ENCODE measurements at places on chromosomes 16 and 17.

GRCh38 chr17:79461041-79461440 lies 149.8 kb downstream of the RBFOX3 start:
- no peak for DNase-seq

- DNase-seq: no peak
These were observed 196.4 kb upstream of the WSCD1 start for GRCh38 chr17:5873781-5874180.

- no peak for DNase-seq
These were observed 110.3 kb upstream of the CDC42EP4 start for GRCh38 chr17:73422121-73422520.

DNA sequence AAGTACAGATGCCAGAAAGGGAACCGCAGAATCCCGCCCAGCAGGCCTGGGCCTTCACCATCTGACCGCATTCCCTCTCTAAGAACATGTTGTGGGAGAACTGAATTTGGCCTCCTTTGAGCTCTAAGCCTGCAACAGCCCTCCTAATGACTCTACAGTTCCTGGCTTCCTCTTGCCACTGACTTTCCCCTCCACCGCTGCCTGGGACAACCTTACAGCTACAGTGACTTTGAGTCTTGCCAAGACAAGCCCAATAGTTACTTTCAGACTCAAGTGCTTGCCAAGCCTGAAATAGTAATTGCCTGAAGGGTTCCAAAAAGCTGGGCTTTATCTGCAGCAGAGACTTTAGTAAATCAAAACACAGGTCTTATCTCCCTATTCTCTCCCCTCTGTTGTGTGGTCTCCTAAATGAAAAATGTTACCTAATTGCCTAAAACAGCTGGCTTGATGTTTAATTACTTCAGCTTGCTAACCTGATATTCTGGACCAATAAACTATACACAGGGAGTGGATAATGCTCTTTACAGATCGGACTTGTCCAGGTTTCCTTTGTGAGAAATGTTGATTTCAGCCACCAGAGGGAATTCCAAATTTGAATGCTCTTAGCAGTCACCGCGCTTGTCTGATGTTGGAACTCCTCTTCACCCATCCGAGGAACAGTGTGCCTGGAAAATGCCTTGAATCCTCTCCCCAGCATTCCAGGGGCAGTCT lies 85.1 kb upstream of the TBX2 start:
- peak; percentile 52 for DNase-seq

- DNase-seq: peak; percentile 19
These were observed 27.7 kb downstream of the SRL start for GRCh38 chr16:4214215-4214621.

- DNase-seq: no peak
These were observed 266.7 kb upstream of the SDK2 start for GRCh38 chr17:73910821-73911515.

DNA sequence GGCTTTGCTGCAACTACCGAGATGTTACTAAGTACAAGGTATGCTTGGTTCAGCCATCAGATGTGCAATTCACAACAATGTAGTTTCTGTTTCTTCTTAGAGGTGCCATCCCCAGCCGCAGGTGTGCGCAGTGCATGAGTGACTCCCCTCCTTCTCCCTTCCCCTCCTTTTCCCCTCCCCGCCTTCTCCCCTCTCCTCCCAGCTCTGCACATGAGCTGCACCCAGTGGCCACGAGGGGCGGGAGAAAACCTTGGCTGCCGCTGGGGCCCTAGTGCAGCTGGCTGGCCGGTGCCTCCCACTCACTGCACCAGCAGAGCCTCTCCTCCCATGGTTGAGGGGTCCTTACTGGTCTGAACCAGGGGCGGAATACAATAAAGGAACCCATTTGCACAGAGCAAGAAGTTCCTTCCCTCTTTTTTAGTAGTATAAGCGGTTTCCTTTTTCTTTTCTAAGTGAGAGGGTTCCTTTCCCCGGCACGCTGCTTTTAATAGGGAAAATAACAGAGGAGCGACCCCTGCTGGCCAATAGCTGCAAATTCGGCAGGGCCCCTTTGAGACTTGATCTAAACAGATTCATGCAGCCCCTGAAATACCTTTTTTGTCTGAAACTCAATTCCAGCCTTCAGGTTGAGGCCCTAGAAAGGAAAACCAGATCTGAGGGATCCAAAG lies 7.8 kb upstream of the CCL15 start:
- DNase-seq: peak; percentile 17

GRCh38 chr17:64401941-64402340 lies 11.3 kb upstream of the PECAM1 start:
- no peak for DNase-seq

GRCh38 chr16:84746875-84747274 lies 47.1 kb downstream of the USP10 start:
- DNase-seq: peak; percentile 95

DNA sequence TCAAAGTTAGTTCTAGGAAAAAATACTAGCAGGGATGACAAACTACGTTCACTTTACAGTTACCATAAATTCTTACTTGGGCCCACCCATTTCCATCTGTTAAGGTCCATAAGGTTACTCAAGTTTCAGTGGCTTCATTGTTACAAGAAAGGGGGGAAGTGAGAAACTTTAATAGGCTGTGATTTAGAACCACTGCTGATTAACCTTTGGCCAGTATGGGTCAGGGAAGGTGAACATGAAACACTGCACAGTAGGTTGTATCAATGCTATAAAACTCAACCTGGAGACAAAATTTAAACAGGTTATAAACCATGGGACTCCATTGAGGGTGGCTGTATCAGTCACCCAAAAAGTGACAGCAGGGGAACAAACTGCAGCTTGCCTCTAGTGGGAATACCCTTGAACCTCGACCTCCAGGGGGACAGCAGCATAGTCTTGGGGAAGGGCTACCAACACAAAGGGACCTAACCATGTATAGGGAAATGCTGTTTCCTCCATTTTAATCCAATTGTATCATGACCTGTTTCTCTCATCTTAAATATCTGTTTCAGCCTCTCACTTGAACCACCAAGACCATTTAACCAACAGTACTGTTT lies 10.4 kb downstream of the PTRH2 start:
- DNase-seq: no peak

- no peak for DNase-seq
These were observed 2.9 kb downstream of the XPO6 start for GRCh38 chr16:28208824-28209223.

DNA sequence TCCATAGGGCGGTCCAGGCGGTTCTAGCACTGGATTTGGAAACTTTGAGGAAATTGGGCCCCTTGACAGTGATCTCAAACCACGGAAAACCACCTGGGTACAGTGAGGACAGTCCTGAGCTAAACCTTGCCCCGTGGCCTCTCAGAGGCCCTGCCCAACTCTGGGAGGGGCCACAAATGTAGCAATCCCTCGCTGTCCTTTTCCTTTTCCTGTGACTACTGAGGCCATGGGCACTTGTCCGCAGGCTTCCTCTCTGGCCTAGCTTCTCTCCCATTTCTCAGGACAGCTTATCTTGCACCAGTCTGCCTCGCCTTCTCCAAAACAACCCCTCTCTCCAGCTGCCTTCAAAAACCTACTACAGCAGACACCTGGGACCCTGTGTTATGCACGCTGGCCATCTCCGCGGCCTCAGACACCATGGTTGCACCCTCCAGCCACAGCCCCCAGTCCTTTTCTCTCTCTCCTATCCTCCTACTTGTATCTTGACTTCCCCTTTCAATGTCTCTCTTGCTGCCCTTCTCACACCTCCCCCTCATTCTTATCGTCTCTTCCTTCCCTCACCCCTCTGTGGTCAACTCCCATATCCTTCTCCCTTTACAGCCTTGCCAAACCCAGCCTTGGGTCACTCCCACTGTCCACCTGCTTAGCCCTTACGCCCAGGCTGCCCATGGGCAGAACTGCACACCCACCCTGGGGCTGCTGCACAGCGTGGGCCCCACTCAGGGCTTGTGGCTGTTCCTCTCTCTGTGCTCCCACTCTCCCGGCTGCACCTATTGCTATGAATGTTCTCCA lies 7.6 kb downstream of the SCPEP1 start:
- DNase-seq: no peak

- DNase-seq: no peak
These were observed at the start of gene CD300A for GRCh38 chr17:74466111-74466827. Gene CD300A (plus strand): TSS chr17:74466634. CDS start chr17:74466704, 70 bp downstream.

DNA sequence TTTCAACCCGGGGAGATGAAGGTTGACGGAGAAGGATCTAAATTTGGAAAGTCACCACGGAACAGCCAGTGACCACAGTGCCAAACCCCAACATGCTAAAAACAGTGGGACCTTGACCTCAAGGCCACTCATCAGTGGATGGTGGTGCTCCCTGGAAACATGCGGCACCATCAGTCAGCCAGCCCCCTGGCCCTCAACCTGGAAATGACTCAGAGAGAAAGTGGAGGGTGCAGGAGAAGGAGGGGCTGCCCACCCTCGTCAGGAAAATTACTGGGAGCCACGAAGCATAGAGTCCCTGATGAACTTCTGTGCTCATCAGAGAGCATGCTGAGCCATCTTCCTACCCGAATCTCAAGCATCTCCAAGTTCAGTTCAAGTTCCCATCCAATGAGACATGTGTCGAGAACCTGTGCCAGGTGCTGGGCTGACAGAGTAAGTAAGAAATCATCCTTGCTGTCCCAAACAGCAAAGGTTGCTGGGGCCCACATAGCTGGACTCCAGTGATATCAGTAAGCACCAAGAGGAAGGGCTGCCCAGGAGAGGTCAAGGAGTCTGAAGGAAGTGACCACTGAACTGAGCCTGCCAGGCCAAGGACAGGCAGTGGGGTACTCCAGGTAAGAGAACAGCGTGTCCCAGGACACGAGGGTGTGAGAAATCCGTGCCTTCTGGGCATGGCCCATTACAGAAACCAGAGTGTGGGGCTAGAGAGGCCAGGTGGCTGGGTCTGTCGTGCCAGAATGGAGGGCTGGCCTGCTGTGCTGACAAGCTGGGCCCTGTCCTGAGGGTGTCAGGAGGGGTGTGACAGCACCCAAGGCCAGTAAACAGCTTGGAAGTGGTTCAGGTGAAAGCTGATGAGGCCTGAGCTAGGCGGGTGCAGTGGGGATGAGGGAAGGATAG lies 5.2 kb downstream of the PECAM1 start:
- DNase-seq: no peak

GRCh38 chr17:75126954-75127353 lies 4.6 kb downstream of the NT5C start:
- DNase-seq: no peak

GRCh38 chr16:89013692-89014402 lies 36.8 kb upstream of the CBFA2T3 start:
- no peak for DNase-seq

GRCh38 chr16:61834082-61834481 lies 202.2 kb downstream of the CDH8 start:
- no peak for DNase-seq

DNA sequence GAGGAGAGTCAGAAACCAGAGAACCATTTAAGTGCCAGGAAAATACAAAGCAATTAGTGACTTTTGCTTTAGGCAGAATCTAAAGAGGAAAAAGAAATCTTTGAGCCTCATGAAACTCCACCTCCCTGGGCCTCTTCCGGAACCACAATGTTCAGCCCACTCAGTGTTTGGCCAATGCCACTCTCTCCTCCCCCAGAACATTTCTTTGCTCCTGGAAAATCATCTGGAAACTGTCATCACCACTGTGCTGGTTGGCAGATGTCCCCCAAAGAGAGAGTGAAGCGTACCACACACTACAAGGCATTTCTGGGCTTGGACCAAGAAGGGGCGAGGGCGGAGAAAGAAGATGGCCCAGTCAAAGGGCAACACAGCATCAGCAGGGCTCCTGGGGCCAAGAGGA lies 7.1 kb upstream of the SOX9 start:
- DNase-seq: no peak

DNA sequence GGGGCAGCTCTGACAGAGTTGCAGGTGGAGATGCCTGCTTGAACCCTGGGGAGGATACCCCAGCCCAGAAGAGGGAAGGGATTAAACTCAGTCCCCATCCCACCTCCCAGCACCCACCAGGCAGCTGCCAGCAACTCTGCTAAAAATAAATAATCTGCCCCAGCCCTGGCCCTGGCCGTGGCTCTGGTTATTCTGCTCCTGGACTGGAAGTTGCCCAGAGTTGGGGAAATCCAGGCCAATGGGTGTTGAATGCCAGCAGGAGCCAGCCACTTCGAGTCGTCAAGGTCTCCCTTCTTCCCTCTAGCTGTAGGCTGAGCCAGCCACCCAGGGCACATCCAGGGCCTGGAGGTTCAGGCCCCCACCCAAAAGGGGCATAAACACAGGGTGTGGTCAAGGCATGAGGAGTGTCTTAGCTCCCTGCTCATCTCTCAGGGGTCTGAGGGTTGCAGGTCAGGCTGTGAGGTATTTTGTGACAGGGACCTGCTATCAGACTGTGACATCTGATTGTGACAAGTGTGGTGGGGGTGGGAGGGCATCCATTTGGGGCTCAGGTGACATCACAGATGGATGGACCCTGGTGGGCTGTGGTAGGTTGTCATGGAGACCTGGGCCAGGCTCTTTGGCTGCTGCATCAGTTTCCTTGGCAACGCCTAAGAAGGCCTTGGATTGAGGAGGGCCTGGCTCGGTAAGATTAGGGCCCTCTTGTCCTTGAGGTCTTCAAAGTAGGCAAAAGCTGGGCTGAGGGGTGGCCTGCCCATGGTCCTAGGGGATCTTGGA lies 1.0 kb upstream of the RRAD start:
- DNase-seq: no peak

GRCh38 chr16:19997734-19998133 lies 76.0 kb downstream of the GPR139 start:
- peak; percentile 25 for DNase-seq

DNA sequence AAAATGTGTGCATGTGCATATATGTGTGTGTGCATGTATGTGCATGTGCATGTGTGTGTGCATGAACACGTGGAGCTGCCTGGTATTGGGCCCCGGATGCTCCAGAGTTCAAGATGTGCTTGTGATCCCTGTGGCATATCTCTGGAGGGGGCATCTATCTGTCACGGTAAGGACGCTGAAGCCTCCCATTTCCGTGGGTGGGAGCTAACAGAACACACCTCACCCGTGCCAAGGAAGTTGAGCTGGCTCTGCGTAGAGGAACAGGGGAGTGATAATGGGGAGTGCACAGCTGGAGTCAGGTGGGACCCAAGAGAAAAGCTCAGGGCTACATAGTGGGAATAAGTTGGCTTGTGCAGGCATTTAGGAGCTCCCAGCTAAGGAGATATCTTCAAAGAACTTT lies 12.7 kb downstream of the ELMO3 start:
- no peak for DNase-seq

GRCh38 chr16:49832177-49832576 lies 23.7 kb downstream of the ZNF423 start:
- DNase-seq: no peak

GRCh38 chr17:42720996-42721583 lies 23.8 kb downstream of the EZH1 start:
- peak; percentile 82 for DNase-seq

- no peak for DNase-seq
These were observed 2.0 kb upstream of the ZACN start for GRCh38 chr17:76076765-76077583.

GRCh38 chr16:72829846-72830775 lies 217.8 kb downstream of the ZFHX3 start:
- no peak for DNase-seq

DNA sequence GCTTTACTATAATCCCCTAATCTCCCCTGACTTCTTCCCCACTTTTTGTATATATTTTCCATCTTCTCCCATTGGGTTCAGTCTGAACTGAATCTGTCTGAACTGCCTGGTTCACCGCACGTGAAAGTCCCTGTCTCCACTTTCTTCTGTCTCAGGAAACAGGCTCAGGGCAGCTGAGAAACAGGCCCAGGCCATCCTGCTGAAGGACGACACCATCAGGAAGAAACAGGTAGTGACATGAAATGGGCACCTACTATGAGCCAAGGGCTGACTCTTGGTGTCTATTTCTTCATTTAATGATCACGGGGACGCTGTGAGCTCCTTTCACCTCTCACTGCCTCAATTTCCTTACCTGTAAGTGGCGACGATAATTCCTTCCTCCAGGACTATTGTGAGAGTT lies 90.5 kb upstream of the HSBP1 start:
- peak; percentile 55 for DNase-seq

Data from T47D (cell line).